ENCODE measurements at places on chromosomes 1 and 21.

GRCh38 chr1:181222972-181223505 lies 134.5 kb downstream of the IER5 start:
- no peak for DNase-seq

DNA sequence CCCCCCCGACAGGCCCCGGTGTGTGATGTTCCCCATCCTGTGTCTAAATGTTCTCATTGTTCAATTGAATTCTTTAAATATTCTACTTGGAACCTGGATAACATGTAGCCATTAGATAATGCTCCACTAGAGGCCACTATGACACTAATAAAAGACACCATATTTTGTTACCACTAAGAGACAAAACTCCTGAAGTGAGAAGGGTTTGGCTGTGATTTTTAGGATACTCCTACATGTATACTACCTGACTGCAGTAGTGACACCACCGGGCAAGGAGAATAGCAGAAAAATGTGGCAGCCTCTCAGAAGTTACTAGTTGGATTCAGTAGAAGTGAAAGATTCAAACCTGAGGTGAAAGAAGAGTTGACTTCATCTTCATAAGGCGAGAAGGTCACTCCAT lies 36.0 kb downstream of the F5 start:
- peak; percentile 41 for DNase-seq

- DNase-seq: no peak
Measured at GRCh38 chr1:156667968-156668709, 9.1 kb downstream of the NES start.

GRCh38 chr1:113859478-113860175 lies 11.9 kb downstream of the PTPN22 start:
- no peak for DNase-seq

DNA sequence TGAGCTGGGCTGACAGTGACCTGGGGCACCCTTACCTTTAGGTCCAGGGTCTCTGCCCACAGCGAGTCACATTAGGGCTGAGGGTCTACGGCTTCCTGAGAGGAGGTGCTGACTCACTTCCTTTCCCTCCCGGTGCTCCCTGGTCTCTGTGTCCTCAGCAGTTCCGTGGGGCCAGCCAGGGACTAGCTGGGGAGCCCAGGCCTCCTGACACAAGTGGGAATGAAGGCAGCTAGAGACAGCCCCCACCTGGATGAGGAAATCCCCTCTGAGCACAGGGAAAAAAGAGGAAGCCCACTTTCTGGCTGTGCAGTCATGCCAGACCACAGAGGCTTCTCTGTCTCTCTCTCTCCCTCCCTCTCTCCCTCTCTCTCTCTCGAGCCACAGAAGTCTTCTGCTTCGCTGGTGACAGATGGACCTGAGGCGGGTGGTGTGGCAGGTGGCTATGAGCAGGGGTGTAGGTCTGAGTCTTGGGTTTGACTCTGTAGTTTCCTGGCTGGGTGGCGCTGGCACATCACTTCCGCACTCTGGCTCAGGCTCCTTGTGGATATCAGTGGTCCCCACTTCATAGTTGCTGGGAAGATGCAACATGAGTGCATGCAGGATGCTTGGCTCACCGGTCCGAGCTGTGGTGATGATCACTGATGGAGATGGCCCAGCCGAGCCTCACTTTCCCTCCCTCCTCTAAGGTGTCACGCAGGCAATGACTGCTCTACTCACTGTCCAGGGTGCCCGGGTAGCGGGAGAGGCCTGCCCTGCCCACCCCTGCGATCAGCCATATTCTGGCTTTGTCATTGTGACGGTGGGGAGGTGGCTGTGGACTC lies 3.5 kb downstream of the SLC66A1 start:
- peak; percentile 87 for DNase-seq

GRCh38 chr21:36330904-36331303 lies 10.9 kb downstream of the MORC3 start:
- DNase-seq: peak; percentile 34

- DNase-seq: no peak
Measured at GRCh38 chr1:96880626-96881025, 159.0 kb downstream of the PTBP2 start.

DNA sequence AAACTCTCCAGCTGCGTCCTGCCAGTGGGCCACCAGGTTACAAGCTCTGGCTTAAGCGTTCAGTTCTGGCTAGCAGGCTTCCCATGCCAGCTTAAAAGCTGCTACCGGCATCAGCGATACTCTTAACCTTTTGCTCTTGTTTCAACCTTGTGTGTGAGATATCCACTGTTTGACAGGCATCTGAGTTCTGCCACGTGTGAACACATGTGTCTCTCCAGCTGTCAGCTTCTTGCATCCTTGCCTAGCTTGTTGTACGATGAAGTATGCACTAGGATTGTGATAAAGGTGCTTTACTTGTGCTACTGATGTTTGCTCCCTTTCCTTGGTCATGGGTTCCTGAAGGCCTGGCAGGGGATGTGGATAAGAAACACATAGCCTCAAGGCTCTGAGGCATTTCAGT lies 201.6 kb downstream of the PRDM2 start:
- no peak for DNase-seq

GRCh38 chr1:198701766-198702539 lies 63.1 kb downstream of the PTPRC start:
- DNase-seq: peak; percentile 70

DNA sequence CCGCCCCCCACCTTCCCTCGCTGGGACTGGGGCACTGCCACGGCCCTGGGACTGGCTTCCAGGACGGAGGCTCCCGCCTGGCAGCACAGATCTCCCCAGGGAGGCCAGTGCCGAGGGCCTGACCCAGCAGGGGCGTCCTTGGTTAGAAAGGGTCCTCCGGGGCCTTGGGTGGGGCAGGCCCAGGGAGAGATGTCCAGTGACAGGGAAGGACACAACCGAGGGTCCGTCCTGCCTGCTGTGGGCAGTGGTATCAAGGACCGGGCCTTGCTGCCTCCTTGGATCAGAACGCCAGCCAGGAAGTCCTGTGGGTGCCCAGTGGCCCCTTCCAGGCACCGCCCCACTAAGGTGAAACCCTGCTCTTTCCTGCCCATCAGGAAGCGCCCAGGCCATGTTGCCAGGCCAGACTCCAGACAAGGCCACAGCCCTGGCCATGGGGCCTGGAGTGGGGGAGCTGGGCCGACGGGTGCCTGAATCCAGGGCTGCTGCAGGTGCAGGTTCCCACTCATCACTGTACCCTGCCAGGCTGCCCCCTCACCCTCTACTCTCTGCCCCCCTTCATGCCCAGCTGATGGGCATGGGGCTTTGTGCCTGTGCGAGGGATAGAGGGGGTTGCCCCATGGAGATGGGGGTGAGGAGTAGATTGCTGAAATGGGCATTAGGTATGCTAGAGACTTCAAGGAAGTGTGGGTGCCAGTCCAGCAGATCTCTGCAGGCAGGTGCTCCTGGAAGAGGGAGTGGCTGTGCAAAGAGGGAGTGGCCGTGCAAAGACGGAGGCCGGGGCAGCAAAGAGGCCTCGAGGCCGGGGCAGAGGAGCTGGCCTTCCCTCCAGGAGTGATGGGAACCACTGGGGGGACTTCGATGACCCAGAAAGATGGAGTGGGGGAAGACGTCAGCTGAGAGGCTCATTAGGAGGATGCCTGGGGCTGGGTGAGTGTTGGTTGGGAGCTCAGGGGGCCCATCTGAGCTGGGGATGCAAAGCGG lies 2.2 kb upstream of the PRKCZ start:
- DNase-seq: no peak

DNA sequence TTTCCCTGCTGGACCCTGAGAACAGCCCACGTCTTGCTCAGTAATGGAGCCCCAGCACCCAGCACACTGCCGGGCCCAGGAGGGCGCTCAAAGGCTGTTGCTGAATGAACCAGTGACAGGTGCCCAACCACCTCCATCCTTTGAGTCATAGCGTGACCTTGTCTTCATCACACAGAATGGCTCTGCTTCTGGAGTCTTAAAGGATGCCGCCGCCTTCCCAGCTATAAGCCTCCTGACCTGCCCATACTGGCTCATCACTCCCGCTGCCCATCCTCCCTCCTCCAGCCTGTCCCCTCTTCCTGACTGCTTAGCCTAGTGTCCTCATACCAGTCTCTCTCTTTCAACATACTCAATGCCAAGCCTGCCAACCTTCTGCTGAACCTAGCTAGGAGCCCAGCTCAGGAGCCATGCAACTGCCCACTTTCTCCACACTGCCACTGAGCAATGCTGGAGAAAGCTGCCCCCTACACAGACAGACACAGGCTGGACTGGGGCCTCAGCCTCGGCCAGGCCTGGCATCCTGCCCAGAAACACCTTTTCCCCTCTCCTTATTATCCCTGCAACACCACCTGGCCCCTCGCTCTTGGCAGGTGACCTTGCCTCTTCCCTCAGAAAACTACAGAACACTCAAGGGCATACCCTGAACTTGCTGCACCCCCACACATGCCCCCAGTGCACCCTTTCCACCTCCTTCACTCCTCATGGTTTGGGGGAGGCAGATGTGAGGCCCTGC lies 14.1 kb downstream of the TTC39A start:
- DNase-seq: no peak

GRCh38 chr1:10419351-10419750 lies 10.9 kb upstream of the CENPS start:
- no peak for DNase-seq

DNA sequence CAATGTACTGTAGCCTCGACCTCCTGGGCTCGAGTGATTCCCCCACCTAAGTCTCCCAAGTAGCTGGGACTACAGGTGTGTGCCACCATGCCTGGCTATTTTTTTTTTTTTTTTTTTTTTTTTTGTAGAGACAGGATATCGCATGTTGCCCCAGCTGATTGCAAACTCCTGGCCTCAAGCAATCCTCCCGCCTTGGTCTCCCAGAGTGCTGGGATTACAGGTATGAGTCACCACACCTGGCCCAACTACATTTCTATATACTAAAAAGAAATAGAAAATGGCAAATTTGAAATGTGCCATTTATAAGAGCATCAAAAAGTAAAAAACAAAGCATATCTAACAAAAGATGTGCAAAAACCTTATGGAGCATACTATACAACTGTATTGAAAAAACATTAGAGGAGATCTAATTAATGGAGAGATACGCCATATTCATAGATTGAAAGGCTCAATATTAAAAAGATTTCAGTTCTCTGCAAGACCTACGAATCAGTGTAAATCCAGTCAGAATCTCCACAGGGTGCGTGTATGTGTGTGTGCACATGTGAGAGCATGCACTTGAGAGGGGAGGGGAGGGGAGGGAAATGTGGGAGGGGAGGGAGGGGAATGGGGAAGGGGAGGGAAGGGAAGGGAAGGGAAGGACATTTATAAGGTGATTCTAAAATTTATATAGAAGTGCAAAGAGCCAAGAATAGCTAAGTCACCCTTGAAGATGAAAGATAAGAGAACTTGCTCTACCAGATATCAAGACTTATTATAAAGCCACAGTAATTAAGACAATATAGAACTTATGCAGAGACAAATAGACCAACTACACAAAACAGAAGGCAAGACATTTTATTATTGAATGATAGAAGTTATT lies 15.5 kb upstream of the PADI4 start:
- no peak for DNase-seq

DNA sequence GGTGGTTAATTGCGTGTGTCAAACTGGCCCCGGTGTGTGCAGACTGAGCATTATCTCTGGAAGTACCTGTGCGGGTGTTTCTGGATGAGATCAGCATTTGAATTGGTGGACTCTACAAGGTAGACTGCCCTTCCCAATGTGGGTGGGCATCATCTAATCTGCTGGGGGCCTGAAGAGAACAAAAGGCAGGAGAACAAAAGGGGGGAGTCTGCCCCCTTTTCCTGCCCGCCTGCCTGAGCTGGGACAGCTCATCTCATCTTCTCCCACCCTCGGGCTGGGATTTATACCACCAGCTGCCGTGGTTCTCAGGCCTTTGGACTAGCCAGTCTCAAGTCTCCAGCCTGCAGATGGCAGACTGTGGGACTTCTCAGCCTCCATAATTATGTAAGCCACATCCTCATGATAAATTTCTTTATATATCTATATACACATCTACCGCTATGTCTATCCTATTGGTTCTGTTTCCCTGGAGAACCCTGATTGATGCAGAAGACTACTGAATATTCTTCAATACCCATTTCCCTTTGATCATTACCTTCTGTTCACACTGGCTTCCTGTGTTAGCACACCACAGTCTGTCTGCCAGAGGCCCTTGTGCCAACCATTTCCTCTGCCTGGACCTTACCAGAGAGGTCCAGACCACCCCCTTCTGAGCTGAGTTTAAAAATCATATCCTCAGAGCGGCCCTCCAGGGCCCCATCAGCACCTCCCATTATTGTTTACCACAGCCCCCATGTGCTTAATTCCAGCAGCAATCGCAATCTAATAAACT lies 25.2 kb downstream of the RCAN1 start:
- no peak for DNase-seq

GRCh38 chr1:47178020-47178419 lies 11.8 kb downstream of the PDZK1IP1 start:
- no peak for DNase-seq

GRCh38 chr1:99407018-99407417 lies 142.7 kb downstream of the PLPPR4 start:
- DNase-seq: no peak

Data from NCI-H2171 treated with DMSO at 0.1 percent for 48 hours (cell line).